Right ventricle myocardium superior (tissue), 1 donor: ENCODE measurements at places on chromosomes 6 and 20. TPM values are rescaled to one million over a fixed set of nuclear protein-coding genes. Genes with fewer than 3 reads are reported as not detected.

DNA sequence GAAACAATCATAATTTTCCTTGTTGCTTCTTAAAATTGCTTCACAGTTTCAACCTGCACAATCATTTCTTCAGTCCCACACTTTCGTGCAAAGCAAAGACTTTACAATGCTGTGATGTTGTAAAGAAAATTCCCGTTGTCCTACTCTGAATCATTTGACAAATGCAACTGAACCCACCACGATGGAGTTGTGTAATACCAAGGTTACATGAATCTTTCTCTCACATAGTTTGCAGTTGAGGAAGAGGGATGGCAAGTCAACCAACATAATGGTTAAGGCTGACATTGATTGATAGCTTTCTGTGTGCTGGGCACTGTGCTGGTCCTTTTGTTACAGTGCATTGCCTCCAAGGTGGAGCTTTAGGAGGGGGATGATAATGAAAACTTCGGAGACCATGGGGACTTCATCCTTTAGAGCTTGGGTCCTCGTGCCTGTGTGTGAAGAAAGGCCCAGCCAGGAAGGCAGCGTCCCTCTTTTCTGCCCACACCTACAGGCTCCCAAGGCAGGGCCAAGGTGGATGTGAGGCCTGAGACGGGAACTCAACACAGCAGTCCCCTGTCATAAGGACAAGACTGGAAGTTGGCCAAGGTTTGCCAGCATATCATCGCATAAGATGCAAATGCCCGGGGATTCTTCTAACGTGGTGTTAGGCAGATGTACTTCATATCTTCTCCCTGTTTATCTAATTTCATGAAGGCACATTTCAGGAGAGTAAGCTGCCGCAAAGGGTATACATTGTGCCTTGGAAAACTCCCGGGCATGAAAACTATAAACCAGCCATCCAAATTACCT, 96.9 kb downstream of the LY86 start:
- DNase-seq: no peak

- DNase-seq: no peak
Measured at GRCh38 chr6:133595111-133595761, 293.7 kb upstream of the TCF21 start.

DHX16 gene
- 20.5 TPM for total RNA-seq

CCN6 gene
- total RNA-seq: not detected

DNA sequence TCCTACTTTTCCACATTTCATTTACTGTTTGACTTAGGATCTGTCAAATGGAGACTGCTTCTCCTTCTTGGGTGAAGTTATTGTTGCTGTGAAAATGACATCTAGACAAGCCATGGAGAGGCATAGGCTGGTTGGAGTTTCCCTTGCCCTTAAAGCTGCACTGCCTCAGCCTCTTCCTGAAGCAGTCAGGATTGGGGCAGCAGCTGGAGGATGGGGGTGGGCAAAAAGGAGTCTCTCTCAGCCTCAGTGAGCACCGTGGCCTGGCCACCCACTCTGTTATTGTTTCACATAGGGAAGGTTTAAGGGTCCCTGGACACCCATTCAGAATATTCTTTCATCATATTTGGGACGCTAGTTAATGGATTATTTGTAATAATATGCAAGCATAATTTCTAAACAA, 7.7 kb upstream of the ZBTB24 start:
- no peak for DNase-seq

DNA sequence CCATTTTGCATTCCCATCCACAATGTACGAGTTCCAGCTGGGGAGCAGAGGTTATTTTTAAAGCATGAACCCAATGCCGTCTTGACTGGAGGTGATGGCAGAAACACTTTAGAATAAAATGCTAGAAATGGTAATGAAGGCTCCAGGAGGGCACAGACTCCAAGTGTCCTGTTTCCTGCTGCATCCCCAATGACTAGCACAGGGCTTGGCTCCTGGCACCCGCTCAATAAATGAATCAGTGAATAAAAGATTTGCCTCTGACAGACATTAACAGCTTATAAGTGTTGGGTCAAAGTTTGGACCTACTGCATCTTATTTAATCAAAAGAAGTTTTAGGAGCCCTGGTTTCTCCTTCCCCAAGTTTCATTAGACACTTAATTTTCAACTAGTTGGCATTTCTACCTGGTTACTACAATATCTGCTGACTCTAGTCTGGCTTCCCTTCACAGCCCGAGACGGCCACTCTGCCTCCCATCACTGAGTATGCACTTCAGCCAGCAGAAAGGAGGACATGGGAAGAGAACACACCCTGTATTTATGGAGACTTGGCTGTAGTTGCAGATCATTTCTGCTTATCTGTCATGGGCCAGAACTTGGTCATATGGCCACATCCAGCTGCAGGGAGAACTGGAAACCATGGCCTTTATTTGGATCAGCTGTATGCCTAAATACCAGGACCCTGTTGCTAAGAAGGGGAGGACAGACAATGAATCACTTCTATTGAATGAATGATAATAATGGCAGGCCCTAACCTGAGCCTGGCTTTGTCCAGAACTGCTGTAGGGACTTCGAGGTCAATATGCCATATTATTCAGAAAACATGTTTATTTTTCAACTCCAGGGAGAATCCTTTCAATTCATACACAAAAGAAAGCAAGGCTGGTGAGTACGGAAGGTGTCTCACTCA, 63.1 kb downstream of the TTI1 start:
- DNase-seq: no peak

GRCh38 chr6:129889580-129889979, 28.5 kb upstream of the TMEM244 start:
- no peak for DNase-seq

CD40 gene
- 7.4 TPM for total RNA-seq

DNA sequence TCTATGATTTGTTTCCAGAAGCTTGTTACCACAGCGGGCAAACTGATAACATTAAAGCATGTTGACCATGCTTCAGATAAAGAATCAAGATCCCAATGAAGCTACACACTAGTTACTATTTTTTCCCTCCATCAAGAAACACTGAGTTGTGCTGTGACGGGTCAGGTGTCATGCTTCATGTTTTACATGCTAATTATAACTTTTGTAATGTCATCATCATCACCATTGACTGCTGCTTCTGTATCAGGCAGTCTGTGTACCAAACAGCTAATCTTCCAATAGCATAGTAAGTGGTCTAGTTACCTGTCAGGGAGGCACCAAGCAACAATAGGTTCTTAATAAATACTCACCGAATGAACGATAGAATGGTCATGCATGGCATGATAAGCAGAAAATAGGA, 388.1 kb downstream of the THBS2 start:
- DNase-seq: no peak

HAO1 gene
- total RNA-seq: not detected

DNA sequence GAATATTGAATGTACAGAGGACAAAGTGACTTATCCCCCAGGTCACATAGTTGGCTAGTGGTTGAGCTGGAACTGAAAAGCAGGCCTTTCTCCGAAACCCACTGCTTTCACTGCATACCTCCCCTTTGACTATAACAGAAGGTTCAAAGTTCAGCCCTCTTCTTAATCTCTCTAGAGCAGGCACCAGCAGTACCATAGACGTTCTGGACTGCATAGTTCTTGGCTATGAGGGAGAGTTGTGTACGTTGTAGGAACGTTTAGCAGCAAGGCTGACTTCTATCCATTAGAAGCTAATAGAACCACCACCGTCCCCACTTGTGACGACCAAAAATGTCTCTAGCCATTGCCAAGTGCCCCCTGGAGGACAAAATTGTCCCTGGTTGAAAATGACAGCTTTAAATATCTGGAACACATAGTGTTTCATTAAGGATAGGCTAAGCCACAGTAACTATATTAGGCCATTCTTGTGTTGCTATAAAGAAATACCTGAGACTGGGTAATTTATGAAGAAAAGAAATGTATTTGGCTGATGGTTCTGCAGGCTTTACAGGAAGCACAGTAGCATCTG, 123.8 kb upstream of the MTHFD1L start:
- no peak for DNase-seq

TBX18 gene
- 5.5 TPM for total RNA-seq

DNA sequence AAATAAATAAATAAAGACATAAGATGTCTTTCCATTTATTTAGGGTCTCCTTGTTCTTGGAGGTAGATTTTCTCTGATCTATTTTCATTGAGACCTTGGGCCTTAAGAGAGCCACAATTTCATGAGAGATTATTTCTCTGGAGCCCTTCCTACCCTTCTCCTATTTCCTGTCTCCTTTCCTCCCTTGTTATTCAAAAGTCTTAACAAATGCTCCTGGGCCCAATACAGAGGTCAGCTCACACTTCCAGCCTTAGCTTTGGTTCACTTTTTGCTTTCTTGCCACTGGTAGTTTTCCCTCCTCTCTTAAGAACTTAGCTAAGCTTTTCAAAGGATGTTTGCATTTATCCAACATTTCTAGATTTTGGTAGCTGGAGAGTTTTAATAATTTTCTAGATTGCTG, 44.0 kb downstream of the PTPRA start:
- DNase-seq: no peak

UBD gene
- 0.35 TPM for total RNA-seq

HLA-DOB gene
- total RNA-seq: not detected
